Stimulated activated CD4-positive, alpha-beta T cell treated with anti-CD3 and anti-CD28 coated beads, Interleukin-15, amount 100 ng/mL, for 48 hours (primary cell): ENCODE measurements at places on chromosomes 7 and 10.

GRCh38 chr10:117736655-117737054, 194.1 kb downstream of the EMX2 start:
- DNase-seq, result no peak

GRCh38 chr7:33964417-33965182, 59.3 kb downstream of the BMPER start:
- no peak for DNase-seq

DNA sequence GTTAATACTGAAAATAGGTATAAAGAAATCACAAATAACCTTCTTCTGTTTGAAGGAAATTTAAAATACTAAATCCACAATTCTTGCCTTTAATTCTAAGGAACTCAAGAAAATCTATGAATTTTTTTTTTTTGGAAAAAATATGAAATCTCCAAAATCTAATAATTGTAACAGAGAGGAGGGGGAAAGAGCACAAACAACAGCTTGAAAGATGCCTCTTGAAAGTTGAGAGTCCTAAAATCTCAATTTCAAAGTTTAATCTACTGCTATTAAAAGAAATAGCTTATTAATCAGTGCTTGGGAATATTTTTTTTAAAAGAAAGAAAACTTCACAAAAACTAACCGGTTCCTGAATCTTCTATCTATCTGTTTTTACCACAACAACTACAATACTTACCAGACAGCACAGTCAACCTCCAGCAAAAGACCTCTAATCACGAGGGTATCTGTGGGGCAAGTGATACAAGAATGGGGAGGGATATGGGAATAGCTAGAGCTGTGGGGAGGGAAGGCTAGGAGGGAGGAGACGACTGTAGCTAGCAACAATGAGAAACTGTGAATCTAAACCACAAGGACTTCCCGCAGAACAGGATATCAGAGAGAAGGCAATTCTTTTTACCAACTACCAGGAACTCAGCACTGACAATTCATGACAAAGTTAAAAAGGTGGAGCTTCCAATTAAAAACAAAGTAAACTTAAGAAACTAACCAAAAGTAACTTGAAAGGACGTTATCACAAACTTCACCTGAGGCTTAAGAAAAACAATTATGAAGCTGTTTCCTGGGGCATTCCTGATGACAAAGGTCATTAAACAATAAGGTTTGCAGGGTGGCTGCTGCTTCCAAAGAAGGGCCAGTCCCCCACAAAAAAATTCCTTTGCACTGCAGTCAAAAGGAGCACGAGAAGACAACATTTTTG, at the start of gene USP54:
Gene USP54 (minus strand): TSS at position 462 of the 919 bp plus-strand sequence. CDS start 15,684 bp downstream, outside the sequence.
- DNase-seq, result no peak

GRCh38 chr7:141232286-141233051, 158.6 kb downstream of the TMEM178B start:
- DNase-seq, result no peak

DNA sequence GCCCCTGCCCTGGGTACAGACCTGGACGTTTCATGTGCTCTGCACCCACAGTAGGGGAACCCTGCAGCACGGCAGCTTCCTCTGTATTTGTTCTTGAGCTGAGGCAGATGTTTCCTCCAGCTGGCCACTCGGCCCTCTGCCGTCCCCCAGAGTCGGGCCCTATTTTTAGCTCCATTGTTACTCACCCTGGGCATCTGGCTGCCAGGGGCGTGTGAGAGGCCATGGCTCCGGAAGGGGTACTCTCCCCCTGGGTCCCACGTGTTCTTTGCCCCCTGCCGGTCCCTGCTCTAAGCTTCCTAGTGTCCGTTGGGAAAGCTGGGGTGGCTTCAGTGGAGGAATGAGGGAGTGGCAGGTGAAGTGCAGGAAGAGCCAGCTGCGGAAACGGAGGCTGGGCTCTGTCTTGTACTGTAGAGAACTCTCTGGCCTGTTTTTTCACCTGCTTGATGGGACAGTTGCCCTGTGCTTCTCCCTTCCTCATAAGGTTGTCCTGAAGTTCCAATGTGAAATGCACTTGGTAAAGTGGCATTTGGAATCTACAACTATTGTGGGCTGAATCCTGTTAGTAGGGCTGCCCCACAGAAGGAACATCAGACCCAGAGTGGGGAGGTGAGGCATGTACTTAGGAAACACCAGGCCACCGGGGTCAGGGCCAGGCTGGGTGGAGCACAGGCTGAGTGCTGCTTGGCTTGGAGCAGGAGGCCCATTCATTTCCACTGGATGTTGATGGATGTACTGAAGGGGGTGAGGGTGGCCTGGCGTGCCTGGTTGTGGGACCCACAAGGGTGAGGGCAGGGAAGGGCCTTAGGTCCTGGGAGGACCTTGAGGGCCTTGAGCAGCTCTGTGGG, 30.6 kb downstream of the PALD1 start:
- DNase-seq, result no peak

- no peak for DNase-seq
Measured at GRCh38 chr7:19783541-19783940, 10.1 kb upstream of the TMEM196 start.

DNA sequence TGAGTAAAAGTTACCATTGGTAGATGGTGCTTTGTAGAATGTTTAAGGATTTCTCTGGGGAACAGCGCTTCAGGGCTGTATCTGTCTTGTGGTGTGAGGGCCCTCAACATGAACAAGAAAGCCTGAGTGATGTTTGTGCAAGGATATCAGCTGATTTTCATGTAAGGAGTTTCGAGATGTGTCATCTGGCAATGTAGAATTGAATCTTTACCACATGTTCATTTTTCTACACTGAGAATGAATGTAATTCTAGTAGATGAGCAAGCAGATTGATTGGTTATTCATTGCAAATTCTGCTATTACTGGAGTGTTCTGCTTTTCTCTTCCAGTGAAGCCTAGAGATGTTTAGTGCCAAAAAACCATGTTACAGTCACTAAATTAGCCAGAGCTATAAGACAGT, 87.7 kb downstream of the ST7 start:
- DNase-seq, result no peak

GRCh38 chr10:59493017-59493416, 130.7 kb upstream of the FAM13C start:
- no peak for DNase-seq

- DNase-seq, result no peak
Measured at GRCh38 chr7:132941905-132942304, 140.0 kb downstream of the CHCHD3 start.

- DNase-seq, result no peak
Measured at GRCh38 chr7:45704683-45705016, 130.5 kb downstream of the ADCY1 start.

DNA sequence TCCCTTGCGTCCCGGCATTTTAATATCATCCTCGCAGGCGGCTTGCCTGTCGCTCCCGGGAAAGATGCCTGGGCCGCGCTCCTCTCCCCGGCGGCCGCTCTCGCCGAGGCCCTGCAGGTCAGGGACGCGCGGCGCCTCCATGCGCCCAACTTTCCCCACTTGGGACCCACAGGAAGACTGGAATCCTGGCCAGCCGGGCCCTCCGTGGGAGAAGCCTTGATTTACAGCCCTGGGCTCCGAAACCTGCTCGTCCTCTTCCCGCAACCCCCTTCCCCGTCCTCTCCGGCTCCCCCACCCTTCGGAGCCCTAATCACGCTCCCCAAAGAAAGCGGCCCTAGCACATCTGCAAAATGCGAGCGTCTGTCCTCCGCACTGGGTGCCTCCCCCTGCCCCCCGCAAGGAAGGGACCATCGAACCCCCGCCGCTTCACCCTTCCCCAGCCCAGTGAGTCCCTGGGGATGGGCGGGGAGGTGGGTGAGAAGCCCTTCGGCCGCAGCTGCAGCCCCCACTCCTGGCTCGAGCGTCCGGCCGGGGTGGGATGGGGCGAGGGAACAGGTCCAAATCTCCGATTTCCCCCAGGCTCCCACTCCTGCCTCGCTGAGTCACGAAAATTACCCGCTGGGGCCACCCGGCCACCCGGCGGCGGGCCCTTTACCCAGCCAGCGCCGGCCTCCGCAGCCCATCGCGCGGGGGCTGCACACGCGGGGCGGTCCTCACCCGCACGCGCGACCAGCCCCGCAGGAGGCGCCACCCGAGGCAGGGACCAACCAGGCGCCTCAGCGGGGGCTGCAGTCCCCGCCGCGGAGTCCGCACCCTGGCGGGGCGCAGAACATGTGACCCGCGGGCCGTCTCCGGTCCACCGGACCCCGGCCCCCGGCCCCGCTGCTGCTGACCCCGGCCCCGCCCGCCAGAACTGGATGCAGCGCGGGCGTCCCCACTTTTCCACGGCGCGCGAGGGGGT, 695 bp downstream of the HSPA12A start:
- no peak for DNase-seq

GRCh38 chr10:28709001-28709710, 31.8 kb downstream of the BAMBI start:
- no peak for DNase-seq

DNA sequence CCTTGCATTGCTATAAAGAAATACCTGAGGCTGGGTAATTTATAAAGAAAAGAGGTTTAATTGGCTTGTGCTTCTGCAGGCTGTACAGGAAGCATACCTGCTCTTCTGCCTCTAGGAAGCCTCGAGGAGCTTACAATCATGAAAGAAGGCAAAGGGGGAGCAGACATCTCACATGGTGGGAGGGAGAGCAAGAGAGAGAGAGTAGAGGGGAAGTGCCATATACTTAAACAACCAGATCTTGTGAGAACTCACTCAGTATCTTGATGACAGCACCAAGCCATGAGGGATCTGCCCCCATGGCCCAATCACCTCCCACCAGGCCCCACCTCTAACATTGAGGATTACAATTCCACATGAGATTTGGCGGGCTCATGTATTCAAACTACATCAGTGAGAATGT, 79.1 kb upstream of the HECW1 start:
- no peak for DNase-seq

DNA sequence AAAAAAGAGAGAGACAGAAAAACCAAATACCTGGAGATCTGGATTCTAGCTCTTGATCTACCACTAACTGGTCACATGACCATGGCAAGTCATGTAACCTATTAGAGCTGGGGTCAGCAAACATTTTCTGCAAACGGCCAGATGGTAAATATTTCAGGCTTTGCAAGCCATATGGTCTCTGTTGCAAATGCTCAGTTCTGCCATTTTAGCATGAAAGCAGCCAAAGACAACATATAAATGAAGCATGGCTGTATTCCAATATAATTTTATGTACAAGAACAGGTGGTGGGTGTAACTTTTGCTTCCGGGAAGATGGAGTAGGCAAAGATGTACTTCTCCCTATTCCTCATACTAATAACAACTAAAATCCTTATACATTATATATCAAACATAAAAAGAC, 6.7 kb downstream of the FRA10AC1 start:
- DNase-seq, result no peak

DNA sequence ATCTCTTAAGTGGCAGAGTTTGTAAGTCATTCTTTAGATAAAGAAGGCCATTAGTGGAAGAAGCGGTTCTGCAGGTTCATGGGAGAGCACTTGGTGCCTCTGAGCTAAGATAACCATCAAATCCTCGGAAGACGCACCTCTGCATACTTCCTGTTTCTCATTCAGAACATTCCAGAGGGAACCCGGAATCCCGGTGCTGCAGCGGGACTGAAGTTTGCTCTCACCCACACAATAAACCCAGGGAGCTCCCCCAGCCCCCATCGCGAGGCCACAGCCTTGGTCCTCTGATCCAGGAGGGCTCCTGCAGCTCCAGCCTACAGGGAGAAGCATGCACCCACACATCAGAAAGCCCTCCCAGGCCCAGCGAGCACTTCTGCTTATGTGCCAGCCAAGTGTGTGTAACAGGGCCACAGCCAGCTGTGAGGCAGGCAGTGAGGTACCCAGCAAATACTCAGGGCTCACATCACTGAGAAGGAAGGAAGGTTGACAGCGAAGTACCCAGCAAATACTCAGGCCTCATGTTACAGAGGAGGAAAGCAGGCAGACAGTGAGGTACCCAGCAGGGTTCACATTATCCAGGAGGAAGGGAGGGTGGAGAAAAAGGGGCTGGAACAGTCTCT, 142.4 kb downstream of the DIP2C start:
- DNase-seq, result no peak

DNA sequence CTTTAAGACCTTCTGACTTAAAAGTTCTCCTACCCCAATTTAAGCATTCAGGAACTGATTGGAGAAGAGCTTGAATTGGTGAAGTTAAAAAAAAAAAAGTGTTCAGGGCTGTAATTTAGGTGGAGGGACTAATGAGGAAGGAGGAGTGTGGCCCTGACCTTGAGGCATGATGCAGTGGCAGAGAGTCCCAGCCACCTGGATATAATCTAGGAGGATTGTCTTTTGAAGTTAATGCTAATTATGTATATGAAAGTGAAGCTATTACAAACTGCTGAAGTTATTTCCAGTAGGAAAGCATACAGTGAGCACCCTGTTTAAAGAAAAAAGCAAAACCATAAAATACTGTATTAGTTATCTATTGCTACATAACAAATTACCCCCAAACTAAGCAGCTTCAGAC, 31.5 kb downstream of the ADD3 start:
- no peak for DNase-seq

GRCh38 chr7:102296179-102296438, 9.4 kb downstream of the SH2B2 start:
- no peak for DNase-seq

DNA sequence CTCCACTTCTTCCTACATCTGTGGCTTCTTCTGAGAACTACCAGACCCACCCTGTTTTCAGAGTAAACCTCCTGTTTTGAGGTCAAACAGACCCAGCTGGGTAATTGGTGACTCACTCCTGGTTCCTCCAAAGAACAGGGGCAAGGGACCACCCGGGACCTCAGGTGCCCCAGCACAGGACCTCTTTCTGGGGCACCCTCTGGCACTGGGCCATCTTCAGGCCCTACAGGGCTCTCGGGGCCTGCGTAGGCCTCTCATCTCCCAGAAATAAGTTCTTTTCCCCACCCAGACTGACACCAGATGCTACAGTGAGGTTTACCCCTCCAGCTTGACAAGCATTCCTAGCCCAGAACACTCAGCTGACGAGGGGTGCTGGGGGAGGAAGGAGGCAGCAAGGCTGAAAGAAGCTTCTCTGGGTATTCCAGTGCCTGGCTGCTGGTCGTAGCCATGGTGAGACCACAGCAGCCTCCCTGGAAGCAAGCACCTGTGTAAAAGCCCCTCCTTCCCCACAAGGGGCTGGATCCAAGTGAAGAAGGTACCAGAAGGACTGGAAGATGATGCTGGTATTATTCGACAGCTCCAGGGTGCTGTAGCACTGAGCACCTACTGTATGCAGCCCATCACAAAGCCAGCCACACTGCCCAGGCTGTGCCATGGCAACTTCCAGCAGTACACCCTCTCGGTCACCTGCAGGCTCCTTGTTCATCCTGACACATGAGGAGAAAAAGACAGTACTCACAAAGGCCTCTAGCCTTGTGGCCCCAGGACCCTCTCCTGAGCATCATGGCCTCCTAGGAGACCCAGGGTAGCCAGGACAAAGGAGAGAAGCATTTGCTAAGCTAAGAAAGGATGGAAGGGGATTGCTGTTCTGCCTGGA, 47.4 kb downstream of the ALOX5 start:
- DNase-seq, result no peak

GRCh38 chr7:29196191-29196590, 1.6 kb downstream of the CHN2 start:
- no peak for DNase-seq
